Heart right ventricle (tissue), 16 donors: ENCODE measurements at places on chromosomes 12 and 14. TPM values are rescaled to one million over a fixed set of nuclear protein-coding genes. Genes with fewer than 3 reads are reported as not detected.

DNA sequence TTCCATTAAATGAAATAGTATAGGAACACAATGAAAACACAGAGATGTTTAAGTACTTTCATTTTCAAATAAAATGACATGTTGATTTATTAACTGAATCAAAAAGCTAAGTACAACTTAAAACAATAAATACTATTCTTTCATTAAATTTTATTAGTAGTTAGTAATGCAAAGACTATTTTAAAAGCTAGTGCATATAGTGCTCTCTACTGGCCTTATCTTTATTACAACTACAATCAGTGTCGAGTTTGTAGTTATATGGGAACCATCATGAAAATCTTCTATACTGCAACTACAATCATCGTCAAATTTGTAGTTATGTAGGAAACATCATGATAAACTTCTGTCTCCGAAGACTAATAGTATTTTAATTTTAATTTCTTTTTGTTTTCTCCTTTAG lies 8.9 kb upstream of the LIN7A start:
- DNase-seq, result no peak

The ATL1 gene
- 0.78 TPM for total RNA-seq

DNA sequence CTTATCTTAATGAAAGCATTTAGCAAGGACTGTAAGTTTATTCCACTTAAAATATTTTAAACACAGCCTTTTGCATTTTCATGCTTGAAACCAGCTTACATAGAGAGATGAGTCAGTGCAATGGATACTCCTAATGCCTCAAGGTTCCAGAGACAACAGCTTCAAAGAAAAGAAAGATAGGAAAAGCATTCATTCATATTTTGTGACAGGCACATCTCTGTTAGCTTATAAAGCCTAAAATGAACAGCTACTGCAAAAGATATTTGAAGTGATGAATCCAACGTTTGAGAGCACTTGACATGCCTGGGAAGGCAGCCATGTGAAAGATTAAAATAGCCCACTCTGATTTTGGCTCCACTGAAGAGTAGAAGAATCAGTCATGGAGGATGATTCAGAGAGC lies 814.5 kb downstream of the RPS29 start:
- peak; percentile 43 for DNase-seq

DNA sequence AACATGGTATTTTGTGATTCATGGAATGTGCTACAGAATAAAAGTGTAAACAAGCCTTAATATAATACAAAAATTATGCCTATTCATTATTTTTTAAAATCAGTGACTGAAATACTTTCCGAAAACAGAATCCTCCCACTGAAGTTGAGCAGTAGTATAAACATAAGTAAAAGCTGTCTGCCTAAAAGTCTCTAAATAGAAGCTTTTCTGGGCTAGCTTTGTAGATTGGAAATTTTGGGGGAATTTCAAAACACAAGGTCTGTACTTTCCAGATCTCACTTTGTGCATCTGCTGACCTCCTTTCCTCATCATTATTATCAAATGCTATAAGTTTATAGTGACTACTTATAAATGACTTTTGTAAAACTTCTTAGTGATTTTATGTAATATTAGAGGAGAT lies 80.4 kb upstream of the TRHDE start:
- no peak for DNase-seq

DNA sequence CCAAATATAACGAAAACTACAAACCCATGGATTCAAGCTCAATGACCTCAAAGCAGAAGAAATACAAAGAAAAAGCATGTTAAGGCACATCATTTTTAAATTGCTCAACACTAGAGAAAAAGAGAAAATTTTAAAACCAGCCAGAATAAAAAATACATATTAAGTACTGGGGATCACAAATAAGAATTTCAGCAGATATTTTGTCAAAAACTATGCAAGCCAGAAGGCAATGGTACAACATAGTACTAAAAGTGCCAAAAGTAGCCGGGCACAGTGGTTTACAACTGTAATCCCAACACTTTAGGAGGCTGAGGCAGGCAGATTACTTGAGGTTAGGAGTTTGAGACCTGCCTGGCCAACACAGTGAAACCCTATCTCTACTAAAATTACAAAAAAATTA lies 10.2 kb downstream of the SGPP1 start:
- no peak for DNase-seq

The IL26 gene
- total RNA-seq, result not detected

The RNASE2 gene
- not detected for total RNA-seq

DNA sequence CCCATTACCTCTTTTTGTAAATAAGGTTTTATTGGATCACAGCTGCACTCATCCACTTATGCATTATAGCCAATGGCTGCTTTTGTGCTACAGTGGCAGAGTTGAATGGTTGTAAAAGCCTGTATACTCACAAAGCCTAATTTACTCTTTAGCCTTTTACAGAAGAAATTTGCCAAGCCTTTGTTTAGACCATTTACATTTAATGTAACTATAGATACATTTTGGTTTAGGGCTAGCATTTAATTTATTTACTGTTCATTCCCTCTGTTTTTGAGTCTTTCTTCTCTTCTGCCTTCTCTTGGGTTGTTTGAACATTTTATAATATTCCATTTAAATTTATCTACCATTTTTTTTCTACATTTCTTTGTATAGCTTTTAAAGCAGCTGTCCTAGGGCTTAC lies 217.1 kb upstream of the AMIGO2 start:
- DNase-seq, result no peak

The HOXC12 gene
- not detected for total RNA-seq

DNA sequence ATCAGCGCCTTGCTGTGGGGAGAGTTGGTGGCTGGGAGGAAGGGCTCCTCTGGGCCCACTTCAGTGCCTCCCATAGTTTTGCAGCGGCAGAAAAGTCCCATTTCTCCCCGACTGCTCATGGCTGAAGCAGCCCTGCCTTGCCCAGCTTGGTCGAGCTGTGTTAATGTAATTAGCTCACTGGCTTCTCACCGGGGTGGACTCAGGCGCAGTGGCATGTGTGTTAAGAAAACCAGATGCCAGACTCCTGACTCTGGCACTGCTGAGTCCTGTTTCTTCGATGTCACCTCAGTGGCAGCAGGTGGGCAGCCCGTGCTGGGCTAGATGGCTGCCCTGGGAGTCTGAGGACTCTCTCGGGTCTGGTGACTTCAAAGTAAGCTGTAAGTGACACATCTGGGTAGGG lies 47.4 kb downstream of the CHST11 start:
- no peak for DNase-seq

GRCh38 chr12:118065380-118065779 lies 4.4 kb upstream of the WSB2 start:
- no peak for DNase-seq

The ART4 gene
- 3.9 TPM for total RNA-seq

DNA sequence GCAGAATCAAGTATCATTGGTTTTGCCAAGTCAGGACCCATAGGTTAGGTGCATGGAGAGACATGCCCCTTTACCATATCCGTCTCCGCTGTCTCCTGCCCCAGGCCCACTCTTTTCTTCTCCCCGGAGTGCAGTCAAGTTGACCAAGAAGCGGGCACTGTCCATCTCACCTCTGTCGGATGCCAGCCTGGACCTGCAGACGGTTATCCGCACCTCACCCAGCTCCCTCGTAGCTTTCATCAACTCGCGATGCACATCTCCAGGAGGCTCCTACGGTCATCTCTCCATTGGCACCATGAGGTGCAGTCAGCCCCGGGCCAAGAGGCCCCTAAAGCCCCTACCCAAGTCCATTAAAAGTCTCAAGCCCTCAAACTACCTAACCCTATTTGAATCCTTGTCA lies 5.0 kb downstream of the GLI1 start:
- DNase-seq, result no peak

- no peak for DNase-seq
Observed at GRCh38 chr14:80264702-80265101, 53.4 kb upstream of the DIO2 start.

The GLRX5 gene
- 98.3 TPM for total RNA-seq

- no peak for DNase-seq
Observed at GRCh38 chr12:68932128-68932960, 627 bp downstream of the CPM start.

DNA sequence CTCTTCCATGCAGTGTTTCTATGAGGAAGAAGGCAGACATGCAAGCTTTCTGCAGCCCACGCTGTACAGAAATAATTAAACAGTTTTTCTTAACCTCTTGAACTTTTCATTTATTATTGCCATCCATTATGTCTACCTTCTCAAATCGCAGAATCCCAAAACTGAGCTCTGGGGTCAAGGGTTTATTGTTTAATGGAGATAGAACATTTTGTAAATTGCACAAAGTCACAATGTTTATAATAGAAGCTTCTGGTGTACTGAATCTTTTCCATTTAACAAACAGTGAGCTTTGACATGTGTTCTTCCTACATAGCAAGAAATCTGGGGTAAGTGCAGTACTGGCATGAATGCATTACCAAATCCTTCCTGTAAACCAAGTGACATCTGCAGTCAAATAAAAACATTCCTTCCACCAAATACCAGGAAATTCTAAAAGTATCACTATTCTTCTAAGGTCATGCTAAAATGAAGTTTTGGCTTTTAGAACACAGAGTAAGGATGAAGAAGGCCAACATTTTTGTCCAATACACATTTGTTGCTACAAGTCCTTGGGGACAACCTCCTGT lies 385.3 kb upstream of the DDHD1 start:
- no peak for DNase-seq

The INF2 gene
- 29.9 TPM for total RNA-seq

DNA sequence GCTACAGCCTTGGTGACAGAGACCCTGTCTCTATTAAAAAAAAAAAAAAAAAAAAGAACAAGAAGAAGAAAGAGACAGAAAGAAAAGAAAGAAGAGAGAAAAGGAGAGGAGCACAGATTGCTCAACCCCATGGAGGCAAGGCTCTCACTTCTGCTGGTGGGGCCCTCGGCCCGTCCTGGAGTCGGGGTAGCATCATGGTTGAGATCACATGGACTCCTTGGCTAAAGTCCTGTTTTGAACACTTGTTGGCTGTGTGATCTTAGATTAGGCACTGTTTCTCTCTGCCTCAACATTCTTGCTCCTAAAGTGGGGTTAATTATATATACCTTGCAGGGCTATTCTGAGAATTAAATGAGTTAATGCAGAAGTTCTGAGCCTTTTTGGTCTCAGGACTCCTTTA lies 207.7 kb downstream of the CACNA1C start:
- no peak for DNase-seq

- no peak for DNase-seq
Observed at GRCh38 chr12:68497107-68497506, 113.6 kb upstream of the RAP1B start.

- no peak for DNase-seq
Observed at GRCh38 chr12:85949253-85949652, 75.2 kb downstream of the NTS start.

The GALNT8 gene
- 1.4 TPM for total RNA-seq

The SAMD15 gene
- total RNA-seq, result 0.30 TPM

The GPR132 gene
- total RNA-seq, result 0.55 TPM

GRCh38 chr12:130371296-130371695 lies 33.6 kb downstream of the PIWIL1 start:
- DNase-seq, result no peak

GRCh38 chr12:123942911-123943648 lies 29.6 kb downstream of the CCDC92 start:
- DNase-seq, result no peak

The CACNA1C gene
- total RNA-seq, result 157 TPM

- no peak for DNase-seq
Observed at GRCh38 chr12:40634517-40635131, 57.6 kb upstream of the CNTN1 start.

The ARMH4 gene
- total RNA-seq, result 9.0 TPM

- no peak for DNase-seq
Observed at GRCh38 chr14:45377166-45377565, 124.2 kb upstream of the MIS18BP1 start.

DNA sequence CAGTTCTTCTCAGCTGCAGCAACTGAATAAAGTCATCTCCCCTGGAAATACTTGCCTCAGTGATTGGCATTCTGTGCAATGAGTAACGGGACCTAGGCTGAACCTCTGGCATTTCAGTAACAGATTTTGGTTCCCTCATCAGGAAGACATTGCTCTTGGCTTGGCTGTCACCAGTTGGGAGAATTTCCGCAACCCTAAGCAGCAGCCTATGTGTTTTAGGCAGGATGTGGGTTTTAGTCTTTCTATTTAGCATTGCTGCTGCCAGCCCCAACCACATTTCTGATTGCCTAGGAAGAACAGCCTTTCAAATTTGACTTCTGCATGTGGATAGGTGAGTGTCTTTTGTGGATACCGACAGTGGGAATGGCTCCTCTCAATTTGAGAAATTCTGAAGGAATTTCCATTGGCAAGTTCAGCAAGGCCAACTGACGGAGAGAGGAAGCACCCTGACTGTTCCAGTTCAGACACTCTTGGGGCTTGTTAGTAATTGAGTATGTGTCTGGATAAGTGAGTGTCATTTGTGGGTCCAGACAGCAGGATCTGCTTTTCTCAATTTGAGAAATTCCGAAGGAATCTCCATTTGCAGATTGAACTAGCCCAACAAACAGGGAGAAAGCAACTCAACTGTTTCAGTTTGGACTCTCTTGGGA lies 19.0 kb upstream of the CLEC2A start:
- no peak for DNase-seq

- no peak for DNase-seq
Observed at GRCh38 chr14:30678926-30679431, 56.9 kb downstream of the SCFD1 start.

DNA sequence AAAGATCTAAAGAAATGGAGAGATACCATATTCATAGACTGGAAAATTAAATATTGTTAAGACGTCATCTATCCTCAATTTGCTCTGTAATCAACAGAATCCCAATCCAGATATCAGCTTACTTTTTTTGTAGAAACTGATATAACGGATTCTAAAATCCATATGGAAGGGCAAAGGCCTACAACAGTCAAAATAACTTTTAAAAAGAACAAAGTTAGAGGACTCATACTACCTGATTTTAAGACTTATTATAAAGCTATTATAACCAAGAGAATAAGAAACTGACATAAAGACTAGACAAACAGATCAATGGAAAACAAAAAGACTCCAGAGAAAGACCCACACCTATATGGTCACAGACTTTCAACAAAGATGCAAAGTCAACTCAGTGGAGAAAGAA lies 6.0 kb downstream of the DDX24 start:
- DNase-seq, result no peak

- DNase-seq, result no peak
Observed at GRCh38 chr14:55707365-55707804, 127.4 kb downstream of the KTN1 start.

The RAB21 gene
- total RNA-seq, result 220 TPM

The KRT3 gene
- not detected for total RNA-seq

DNA sequence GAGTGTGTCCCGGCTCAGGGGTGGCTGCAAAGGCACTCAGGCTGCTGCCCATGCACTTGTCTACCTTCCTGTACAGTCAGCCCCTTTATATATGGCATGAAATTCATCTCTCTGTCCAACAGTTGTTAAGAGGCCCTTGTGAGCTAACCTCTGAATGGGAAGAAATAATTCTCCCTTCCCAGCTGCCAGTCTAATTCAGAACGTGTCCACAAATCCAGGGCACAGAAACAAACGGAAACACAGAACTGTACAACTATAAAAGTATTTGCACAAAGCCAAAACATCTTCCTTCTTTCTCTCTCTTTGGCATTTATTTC lies 849 bp downstream of the KRT5 start:
- DNase-seq, result no peak
